M059J (cell line): ENCODE measurements at places on chromosomes 16 and 17.

- no peak for DNase-seq
Observed at GRCh38 chr16:67413978-67414911, 2.0 kb downstream of the ZDHHC1 start.

DNA sequence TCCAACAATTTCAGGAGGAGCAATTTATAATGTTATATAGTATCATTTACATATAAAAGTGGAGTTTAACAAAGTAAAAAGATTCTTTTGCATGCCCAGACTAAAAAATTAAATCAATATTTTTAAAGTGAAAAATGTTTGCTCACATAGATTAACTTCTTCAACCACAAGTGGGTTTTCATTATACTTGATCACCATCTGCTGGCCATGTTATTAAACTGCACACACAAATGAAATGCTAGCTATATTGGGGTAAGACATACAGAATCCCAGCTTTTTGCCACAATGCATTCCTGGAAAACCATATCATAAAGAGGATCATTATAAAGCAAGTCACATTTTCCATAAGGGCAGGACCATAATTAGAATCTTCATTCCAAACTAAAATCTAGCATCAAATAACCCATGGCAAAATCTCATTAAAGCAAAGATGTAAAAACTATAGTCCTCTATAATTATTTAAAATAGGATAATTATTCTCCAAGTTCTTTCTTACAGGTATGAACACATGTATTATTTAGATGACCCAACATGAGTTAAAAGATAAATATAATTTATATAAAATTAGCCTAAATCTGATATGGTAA is 26.3 kb downstream of the CEP112 start:
- DNase-seq: peak; percentile 51

DNA sequence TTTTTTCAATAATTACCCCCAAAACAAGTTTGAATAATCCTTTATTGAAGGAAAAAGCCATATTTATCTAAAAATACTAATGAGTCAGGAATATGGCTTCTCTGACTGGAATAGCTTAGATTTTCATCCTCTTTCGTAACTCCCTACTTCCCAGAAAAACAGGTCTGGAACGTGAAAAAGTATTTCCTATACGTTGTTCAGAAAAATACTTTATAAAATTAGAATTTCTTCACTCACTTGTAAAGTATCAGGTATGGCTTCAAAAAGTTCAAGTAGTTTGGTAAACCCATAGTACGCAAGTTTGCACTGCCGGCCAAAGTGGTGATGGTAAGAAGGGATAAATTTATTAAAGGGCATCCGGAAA is 33.7 kb downstream of the MARF1 start:
- DNase-seq: no peak

DNA sequence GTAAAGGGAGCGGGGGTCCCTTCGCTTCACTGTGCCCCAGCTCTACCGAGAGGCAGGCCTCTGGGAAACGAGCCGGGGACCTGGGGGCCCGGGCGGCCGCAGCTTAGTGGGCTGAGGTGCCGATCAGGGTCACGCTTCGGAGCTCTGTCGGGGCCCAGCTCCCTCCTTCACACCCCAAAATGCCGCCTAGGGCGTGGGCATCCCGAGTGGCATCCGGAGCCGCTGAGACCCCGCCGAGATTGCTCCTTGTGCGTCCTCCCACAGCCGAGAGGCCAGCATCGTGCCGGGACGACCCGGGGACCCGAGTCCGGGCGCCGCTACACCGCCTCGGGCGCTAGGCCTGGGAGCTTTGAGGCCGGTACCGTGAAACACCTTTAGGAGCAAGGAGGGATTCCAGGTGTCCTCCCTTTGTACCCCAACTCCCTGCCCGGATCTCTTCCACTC is 1.3 kb downstream of the SALL1 start:
- peak; percentile 37 for DNase-seq

- no peak for DNase-seq
Observed at GRCh38 chr17:45404870-45405249, 27.8 kb downstream of the ARHGAP27 start.

DNA sequence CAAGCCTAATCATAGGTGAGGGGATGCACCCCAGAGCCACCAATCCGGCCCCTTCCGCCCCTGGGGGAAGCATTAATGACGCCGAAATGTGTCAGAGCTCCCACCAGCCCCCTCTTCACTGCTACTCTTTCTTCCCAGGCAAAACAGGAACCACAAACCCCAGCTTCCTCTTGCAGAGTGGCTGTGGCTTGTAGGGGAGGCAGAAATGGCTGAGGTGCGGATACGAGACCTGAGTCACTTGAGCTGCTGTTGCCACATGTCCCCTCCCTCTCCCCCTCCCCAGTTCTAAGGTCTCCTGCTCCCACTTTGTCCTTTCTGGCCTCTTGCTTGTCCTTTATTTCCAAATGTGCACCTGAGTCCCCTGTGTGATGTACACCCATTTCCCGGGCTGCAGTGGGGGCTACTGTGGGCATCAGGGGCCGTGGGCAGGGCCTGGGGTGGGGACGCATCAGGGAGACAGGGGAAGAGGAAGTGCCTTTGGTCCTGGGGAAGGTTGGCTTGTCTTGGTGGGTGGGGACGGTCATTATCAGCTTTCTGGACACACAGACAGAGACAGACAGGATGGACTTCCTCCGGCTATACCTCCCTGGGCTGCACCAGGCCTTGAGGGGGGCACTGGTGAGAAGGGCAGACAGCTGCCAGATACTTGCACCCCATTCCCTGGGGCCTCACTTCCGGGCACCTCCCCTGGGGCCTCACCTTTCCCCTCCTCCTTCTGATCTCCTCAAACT is at the start of gene APOBR:
Gene APOBR (plus strand): TSS at position 523 of the 731 bp plus-strand sequence. CDS start 39 bp downstream, at position 562.
- peak; percentile 44 for DNase-seq

GRCh38 chr17:68301438-68301959 is 10.2 kb downstream of the ARSG start:
- DNase-seq: no peak

- no peak for DNase-seq
Observed at GRCh38 chr17:63824362-63824761, 2.9 kb upstream of the PSMC5 start.

GRCh38 chr16:2184346-2184745 is 12.1 kb downstream of the CASKIN1 start:
- no peak for DNase-seq

GRCh38 chr16:66467611-66468010 is 40.5 kb downstream of the BEAN1 start:
- DNase-seq: no peak

GRCh38 chr17:66401364-66401763 is 99.0 kb downstream of the PRKCA start:
- DNase-seq: no peak

DNA sequence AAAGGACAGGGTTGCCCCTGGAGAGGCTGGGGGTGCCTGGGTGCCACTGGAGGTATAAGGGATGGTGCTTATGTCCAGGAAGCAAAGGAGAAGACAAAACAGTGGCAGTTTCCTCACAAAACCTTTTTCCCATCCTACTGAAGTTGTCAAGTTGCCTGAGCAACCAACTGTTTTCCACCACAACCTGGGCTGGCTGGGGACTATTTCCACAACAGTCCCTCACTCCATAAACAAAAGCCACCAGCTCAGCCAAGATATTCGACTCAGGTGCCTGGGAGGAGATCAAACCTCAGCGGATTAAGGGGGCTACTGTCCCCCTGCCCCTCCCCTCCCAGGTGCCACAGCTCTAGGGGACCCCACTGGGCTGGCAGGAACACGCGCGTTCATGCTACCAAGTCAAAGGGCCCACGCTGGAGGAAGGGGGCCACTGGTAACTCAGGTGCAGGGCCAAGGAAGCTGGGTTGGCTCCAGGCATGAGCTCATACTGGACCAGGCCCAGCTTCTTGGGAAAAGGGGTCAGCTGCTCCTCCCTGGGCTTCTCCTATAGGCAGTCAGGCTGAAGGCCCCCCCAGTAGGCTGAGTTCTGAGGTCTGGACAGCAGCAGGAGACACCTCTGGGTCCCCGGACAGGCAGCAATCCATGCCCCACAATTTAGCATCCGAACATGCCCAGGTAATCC is 45.7 kb upstream of the MRPS23 start:
- peak; percentile 84 for DNase-seq

GRCh38 chr16:87464691-87465300 is 28.0 kb downstream of the ZCCHC14 start:
- DNase-seq: peak; percentile 93

GRCh38 chr17:59094861-59095530 is 11.7 kb downstream of the TRIM37 start:
- DNase-seq: no peak

- DNase-seq: no peak
Observed at GRCh38 chr17:27072885-27073284, 221.0 kb upstream of the WSB1 start.

DNA sequence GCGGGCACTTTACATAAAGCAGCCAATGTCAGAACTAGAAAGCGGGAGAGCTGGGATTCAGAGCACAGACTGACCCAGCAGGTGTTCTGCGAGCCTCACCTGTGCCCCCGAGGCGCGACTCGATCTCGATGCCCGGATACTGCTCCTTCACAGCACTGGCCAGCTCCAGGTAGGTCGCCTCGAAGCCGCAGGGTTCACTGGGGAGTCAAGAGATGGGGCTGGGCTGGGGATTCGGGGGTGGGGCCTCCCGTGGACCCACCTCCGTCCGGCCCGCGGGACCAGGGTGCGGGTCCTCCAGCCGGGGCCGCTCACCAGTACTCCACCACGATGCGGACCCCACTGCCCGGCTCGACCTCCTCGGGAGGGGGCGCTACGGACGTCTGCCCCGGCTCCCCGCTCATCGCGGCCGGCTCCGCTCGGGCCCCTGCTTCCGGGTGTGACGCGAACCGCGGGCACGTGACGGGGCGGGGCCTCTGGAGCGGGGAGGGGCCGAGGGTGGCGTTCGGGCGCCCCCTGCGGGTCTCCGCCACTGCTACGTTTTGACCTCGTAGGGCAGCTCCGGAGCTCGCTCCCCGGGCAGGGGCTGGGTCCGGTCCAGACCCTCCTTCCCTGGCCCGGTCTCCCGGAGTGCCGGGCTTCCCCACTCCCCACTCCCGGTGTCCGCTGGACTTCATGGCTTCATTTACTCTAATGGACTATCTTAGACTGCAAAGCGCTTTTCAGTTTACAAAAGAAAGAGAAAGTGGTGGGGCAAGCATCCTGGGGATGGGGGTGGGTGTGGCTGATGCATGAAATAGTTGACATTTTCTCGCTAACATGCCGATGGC is at the start of gene MIEN1:
Gene MIEN1 (minus strand): TSS at position 438 of the 827 bp plus-strand sequence. CDS start 37 bp downstream, at position 401.
- DNase-seq: peak; percentile 72

DNA sequence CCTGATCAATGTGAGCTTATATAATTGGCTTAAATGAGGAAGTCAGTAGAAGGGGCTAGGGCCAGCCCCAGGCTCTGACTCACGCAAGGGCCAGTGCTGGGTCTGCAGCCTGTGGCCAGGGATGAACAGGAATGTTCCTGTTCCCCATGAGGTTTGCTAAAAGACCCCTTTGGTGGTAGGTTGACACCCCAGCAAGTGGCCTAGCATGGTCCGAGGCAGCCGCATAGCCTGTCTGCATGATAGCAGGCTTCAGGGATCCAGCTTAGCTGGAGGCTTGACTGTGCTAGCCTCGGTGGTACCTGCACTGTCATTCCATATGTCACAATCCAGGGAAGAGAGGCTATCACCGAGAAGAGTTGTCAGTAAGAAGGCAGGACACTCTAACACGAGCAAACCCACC is 23.5 kb downstream of the TRIM25 start:
- DNase-seq: no peak

GRCh38 chr17:50891577-50891989 is 25.4 kb upstream of the TOB1 start:
- DNase-seq: no peak

DNA sequence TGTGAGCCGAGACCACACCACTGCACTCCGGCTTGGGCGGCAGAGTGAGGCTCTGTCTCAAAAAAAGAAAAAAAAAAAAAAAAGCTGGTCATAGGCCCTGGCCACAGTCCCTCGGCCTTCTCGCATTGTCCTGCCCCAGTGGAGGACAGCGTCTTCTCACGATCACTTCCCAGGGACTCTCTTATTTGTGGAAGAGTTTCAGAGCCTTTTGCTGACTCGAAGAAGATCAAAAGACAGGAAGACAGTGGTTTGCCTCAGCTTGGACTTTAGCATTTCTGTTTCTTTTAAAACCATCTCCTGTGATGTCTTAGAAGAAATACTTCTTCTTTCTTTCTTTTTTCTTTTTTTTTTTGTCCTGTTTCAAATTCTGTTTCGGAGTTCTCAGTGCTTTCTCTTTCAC is 210.0 kb downstream of the FTO start:
- DNase-seq: no peak

DNA sequence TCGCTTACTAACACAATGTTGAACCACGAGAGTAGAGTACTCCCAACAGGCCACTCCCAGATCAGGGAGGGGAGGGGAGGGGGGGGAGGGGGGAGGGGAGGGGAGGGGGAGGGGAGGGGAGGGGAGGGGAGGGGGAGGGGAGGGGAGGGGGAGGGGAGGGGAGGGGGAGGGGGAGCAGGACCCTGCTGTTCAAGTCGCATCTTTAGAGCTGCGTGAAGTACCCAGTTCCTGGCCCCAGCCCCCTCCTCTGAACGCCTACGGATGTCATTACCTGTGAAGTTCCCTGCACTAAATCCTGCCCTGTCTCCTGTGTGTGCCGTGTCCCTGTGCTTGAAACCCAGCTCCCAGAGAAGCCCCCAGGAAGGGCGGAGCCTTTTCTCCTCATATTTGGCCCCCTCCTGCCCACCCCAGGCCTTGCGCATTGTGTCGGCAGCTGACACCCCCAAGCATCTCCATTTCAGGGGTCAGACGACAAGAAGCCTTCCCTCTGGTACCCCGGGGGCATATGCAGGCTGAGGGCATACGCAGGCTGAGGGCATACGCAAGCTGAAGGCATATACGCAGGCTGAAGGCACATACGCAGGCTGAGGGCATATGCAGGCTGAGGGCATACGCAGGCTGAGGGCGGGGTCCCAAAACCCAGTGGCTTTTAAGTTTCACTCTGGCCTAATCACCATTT is 330.2 kb downstream of the C16orf95 start:
- DNase-seq: no peak

DNA sequence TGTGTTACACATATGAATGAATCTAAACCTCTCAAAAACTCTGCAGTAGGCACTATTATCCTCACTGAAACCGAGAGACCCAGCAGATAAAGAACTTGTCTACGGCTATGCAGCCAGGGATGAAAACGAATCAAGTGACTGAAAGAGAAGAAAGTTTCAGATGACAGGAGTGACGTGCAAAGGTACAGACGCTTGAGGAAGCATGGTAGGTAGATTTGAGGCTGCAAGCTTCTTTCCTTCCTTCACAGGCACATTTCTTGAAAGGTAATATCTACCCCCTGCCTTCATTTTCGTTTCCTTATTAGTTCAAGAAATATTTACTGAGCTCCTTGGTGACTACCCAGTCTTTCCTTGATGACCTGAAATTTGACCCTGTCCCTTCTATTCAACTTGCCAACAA is 211.5 kb upstream of the AXIN2 start:
- DNase-seq: no peak

DNA sequence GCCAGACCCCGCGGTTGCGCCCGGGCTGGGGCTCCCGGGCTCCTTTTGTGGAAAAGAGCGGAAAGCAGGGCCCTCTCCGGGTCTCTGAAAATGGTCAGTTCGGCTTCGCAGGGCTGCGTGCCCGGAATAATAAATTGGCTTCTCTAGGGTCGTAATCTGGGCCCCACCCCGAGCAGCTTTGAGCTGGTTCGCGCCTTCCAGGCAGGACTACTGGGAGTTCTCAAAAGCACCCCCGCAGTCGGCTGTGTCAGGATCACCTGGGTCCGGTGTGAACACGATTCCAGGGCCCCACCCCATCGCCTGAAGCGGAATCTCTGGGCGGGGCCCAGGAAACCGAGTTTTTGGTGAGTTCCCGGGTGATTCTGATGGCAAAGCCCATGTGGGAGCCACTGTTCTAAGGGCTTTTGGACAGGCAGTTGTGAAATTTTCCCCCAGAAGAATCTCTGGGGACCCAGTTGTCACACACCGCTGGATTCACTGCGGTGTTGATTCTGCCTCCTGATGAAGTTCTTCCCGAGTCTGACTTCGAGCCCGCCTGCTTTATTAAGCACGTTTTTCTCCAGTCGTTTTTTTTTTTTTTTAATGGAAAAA is 77.0 kb downstream of the MRC2 start:
- peak; percentile 75 for DNase-seq
